ENCODE measurements at places on chromosomes 6 and 20.
A peak's percentile ranks its signal among the peaks of the same experiment; 100 is the strongest.

- DNase-seq = no peak
Measured at GRCh38 chr6:25578538-25578937, 73.5 kb upstream of the SCGN start.

DNA sequence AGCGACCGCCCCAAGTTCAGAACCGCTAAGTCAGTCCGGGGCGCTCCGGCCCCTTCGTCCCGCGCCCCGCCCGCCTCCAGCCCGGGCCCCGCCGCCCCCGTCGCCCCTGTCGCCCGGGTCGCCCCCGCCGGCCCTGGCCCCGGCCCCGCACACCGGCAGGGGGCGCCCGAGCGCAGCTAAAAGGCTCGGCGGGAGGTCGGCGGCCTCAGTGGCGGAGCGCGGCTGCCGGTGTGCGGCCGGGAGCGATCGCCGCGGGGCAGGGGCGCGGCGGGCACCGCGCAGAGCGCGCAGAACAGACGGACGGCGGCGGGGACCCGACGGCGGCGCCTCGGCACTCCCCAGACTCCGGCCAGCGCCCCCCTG is at the start of gene FNDC1:
Gene FNDC1 (plus strand): TSS at position 208 of the 363 bp plus-strand sequence. CDS start 197 bp downstream, outside the sequence.
- DNase-seq = peak; percentile 73

DNA sequence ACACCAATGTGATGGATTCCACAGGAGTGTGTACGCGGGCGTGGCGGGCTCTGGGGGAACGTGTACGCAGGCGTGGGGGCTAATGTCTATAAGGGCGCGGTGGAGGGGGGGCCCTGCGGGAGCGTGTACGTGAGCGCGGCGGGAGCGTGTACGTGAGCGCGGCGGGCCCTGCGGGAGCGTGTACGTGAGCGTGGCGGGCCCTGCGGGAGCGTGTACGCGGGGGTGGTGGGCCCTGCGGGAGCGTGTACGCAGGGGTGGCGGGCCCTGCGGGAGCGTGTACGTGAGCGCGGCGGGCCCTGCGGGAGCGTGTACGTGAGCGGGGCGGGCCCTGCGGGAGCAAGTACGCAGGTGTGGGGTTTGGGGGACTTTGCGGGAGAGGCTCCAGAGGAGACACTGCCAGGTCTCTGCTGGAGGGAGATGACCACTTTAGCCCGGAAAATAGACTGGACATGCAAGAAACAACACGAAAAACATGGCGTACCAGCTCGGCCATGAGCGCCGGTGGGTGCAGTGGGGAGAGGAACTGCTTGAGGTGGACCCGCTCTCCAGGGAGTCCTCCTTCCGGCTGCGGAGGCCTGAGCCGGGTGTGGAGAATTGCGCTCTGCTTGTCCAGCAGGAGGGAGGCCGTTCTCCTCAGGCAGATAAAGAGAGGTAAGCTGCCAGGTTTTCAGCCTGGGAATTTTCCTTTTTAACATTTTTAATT is 27.8 kb upstream of the SMOC2 start:
- peak; percentile 55 for DNase-seq

GRCh38 chr6:6590530-6590929 is 2.0 kb downstream of the LY86 start:
- DNase-seq = no peak

DNA sequence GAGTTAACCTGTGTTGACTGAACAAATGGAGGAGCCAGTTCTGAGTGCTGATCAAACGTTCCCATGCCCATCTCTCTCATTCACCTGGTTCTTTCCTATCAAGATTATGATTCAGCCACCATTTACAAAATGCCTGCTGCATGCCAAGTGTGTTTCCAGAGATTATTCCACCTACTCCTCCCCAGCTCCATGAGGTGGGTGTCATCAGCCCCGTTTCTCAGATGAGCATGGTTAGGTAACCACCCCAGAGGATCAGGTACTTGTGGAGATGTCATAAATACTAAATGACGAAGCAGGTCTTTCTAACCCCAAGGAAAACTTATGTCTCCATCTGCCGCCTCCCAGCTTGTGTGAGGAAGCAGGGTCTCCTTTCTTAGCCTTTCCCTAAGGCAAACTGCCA is 2.1 kb downstream of the BANF2 start:
- no peak for DNase-seq

DNA sequence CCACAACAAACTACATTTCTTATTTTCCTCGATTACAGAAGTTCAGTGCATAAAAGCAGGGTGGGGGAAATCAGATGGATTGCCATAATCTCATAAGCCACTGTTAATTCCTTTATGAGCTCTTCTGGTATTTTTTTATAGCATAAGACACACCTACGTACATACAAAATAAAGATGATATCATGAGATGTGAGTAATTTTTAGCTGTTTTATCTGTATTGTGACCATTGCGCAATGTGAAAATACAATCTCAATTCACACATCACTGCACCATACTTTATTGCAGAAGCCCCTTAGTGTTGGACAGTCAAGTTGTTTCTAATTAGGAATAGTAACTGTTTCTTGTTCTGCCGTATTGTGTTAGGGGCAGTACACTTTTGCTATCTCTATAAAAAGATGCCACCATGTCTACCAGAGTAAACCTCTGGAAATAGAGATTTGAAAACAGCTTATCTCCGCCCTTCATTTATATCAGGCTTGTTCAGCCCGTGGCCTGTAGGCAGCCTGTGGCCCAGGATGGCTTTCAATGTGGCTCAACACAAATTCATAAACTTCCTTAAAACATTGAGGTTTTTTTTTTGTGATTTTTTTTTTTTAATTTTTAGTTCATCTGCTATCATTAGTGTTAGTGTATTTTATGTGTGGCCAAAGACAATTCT is 90.4 kb downstream of the FARS2 start:
- no peak for DNase-seq

GRCh38 chr6:610882-611281 is 46.0 kb downstream of the HUS1B start:
- no peak for DNase-seq

DNA sequence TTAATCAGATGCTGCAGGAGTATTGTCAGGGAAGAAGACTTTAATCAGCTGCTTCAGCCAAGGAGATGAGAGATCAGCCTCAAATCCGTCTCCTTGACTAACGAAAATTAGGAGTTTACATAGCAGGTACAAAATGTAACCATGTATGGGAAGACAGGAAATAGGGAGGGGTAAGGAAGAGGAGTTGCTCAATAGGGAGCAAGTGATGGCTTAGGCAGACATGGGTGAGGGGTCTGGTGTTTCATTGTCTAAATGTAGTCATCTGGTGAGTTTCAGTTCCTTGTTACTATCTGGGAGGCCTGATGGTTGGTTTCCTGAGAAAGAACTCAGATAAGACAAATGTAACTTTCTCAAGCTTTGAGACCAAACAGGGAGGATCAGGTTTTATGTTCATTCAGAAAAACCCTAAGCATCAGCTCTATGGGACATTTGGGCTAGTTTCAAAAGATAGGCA is 217.3 kb upstream of the SULF2 start:
- no peak for DNase-seq

DNA sequence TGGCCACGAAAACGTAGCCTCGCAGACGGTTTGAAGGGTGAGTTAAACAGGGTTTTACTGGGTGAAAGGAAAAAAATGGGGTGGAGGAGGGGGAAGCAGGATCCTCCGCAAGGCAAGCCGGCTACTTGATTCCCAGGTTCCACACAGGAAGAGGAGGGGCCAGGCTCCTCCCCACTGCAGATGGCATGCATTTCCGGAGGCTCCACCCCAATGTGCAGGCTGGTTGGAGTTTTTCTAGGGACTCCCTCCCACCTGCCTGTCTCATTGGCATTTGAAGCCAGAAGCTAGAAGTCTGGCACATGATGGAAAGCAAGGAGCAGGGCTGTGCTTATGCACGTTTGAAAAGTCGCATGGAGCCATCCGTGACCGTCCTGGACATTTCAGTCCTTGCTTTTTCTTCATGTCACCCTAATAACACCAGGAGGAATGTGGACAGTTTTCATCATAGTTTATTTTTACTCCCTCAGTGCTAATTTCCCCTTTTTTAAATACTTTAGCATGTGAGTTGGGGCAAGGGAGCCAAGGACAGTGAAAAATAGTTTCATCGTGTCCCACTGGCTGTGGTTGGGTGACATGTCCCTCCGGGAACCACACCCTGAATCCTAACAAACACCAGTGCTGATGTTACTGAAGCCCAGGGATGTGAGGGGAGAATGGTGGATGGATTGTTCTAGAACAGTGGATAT is 100.1 kb upstream of the INSM1 start:
- DNase-seq = no peak

DNA sequence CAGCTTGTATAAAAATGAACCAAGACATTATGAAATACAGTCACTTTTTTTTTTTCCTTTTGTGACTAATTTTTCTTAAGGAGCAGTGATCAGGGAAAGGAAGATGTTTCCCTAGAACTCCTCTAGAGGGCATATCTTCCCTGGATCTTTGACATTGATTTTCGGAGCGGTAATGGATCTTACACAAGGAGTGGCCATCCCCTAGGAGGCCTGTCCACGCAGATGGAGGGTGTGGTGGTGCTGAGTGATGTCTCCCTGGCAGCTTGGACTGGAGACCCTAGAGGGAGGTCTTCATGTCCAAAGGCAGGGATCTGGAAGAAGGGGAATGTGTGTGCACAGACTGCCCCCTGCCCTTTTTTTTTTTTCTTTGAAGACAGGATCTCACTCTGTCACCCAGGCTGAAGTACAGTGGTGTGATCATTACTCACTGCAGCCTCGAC is 7.0 kb upstream of the KIFC1 start:
- DNase-seq = no peak

- no peak for DNase-seq
Measured at GRCh38 chr20:2757969-2758368, 42.5 kb downstream of the CPXM1 start.

DNA sequence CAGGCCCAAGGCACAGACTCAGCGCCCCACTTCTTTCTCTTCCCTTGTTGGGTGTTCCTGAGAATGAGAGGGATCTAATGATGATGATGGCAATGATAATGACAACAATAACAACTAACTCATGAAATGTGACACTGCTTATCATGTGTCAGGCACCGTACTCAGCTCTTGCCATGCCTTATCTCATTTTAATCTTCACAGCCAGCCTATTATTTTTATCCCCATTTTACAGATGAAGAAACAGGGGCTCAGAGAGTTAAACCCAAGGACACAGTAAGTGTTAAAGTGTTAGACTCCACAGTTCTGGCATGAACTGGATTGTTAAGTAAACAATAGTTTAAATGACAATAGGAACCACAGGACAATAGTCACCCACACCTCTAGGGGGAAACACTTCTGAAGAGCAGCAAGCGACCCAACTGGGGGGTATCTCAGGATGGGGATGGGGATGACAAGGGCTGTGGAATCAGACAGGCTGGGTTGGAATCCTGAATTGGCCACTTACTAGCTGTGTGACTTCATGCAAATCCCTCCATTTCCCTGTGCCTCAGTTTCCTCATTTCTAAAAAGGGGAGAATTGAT is 12.5 kb downstream of the RSPH9 start:
- DNase-seq = no peak

DNA sequence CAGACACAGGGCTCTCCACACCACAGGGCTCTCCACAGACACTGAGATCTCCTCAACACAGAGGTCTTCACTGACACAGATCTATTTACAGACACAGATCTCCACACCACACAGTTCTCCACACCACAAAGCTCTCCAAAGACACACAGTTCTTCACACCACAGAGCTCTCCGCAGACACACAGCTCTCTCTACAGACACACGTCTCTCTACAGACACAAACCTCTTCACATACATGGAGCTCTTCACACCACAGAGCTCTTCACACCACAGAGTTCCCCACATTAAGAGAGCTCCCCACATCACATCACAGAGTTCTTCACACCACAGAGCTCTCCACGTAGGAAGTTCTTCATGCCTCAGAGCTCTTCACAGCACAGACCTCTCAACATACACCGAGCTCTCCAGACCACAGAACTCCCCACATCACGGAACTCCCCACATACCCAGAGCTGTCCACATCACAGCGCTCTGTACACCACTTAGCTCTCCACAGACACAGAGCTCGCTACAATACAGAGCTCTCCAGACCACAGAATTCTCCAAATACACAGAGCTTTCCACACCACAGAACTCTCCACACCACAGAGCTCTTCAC is 53.9 kb downstream of the ERMARD start:
- no peak for DNase-seq

- peak; percentile 0 for DNase-seq
Measured at GRCh38 chr6:36625158-36625919, 31.2 kb downstream of the SRSF3 start.

- no peak for DNase-seq
Measured at GRCh38 chr6:119323478-119323877, 26.1 kb downstream of the MAN1A1 start.

DNA sequence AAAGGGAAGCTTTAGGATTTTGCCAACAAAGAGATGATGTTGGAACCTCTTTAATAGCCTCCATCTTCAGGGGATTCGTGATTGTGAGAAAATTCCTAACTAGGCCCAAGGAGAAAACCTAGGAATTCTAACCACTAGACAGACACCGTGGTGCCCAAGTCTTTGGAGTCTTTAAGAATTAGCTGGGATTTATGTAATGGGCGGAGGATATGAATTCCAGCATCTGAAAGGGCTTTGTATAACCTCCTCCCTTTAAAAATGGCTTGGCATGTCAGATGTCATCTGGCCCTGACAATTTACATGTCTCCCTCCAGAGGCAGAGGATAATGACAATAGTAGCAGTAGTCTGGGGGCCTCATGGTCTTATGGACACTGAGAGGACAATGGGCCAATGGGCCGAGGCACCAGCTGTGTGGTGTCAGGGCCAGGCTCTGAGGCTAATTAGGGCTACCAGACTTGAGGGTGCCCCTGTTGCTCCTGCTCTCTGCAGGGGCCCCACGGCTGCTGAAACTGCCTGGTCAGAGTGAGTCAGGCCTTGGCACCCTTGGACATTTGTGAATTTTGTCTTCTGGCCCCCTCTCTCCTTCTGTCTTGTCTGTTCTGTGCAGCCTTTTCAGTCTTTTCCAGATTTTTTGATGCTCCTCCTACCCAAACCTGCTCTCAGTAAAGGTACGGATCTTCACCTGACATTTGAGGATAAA is 113.9 kb downstream of the EDN1 start:
- no peak for DNase-seq

DNA sequence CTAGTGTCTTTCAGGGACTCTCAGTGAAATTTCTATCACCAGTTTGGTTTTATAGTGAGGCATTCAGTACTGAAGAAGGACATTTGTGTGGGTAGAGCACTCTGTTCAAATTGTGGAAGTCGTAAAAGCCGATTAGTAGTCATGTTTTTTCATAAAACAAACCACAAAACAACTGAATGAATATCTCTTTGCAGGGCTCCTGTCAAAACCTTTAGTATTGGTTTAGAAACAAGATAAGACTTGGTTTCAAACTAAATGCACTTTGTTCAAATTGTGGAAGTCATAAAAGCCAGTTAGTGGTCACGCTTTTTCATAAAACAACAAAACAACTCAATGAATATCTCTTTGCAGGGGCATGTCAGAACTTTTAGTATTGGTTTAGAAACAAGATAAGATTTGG is 23.8 kb downstream of the ADGRF4 start:
- no peak for DNase-seq

DNA sequence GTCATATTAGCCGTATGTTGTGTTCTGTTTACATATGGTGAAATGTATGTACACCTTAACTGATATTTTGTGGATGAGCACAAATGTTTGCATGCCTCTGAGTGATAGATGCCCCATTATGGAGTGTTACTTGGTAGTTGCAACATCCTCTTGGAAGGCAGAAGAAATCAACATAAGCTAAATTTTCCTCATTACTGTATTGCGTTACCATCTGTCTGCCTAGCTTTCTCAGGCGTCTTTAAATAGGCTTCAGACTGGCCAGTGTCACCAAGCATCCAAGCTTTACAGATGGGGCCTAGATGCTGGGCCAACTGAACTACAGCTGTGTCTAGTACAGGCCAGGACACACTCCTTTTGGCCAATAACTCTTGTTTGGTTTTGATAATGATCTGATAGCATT is 250.6 kb downstream of the SAMD5 start:
- DNase-seq = no peak

GRCh38 chr6:34514593-34515472 is 41.3 kb downstream of the SPDEF start:
- peak; percentile 58 for DNase-seq

GRCh38 chr6:81734500-81735150 is 17.9 kb downstream of the TENT5A start:
- no peak for DNase-seq

Data from upper lobe of right lung (tissue), 1 donor.